ENCODE measurements at places on chromosomes 6 and 20.

- DNase-seq, result no peak
Measured at GRCh38 chr6:13190376-13190775, 138.0 kb downstream of the TBC1D7 start.

- DNase-seq, result no peak
Measured at GRCh38 chr6:89494131-89494793, 61.3 kb downstream of the ANKRD6 start.

- DNase-seq, result no peak
Measured at GRCh38 chr6:146354451-146354850, 189.2 kb upstream of the RAB32 start.

GRCh38 chr20:45313943-45314342 lies 5.8 kb upstream of the MATN4 start:
- DNase-seq, result no peak

DNA sequence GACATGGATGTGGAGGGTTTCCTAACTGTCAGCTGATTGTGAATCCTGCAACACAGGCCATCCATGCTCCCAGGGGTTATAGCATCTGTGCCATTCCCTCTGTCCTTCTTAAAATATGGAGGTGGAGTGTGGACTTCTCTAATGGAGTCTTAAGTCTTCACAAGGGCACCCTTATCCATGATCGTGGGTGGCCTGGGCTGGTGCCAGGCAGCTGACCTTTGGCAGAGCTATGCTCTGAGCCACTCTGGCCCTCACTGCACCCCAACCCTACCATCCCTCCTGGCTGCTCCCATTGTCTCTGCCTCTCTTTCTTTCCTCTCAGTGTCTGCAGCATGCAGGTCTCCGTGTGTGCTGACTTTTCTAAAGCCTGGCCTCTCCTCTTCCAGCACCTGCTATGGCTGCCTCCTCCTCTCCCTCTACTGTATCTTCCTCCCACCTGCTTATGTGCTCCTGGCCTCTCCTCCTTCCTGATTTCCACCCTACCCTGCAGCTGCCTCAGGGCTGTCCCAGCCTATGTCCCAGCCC lies 11.2 kb upstream of the PCMTD2 start:
- no peak for DNase-seq

DNA sequence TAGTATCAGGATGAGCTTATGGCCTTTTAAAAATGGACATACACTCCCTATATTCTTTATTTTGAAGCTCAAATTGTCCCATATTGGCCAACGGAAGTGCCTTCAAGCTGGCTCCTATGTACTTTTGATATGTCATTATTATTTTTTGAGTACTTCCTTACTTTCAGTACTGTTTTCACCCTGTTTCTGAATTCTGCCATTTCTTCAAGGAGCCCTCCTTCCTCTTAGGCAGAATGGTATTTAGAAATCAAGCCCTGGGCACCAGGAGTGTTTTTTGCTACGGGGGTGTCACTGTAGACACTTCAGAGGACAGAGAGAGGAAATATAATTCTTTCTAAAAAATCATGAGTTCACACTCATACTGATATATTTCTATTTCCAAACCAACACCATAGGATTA lies 5.5 kb upstream of the MYLK4 start:
- DNase-seq, result no peak

- no peak for DNase-seq
Measured at GRCh38 chr6:49550492-49551077, at the start of gene C6orf141. Gene C6orf141, plus strand, starts transcription at chr6:49550668. Its CDS starts 125 bp downstream, at chr6:49550793.

- DNase-seq, result no peak
Measured at GRCh38 chr6:6712449-6713403, 124.2 kb downstream of the LY86 start.

DNA sequence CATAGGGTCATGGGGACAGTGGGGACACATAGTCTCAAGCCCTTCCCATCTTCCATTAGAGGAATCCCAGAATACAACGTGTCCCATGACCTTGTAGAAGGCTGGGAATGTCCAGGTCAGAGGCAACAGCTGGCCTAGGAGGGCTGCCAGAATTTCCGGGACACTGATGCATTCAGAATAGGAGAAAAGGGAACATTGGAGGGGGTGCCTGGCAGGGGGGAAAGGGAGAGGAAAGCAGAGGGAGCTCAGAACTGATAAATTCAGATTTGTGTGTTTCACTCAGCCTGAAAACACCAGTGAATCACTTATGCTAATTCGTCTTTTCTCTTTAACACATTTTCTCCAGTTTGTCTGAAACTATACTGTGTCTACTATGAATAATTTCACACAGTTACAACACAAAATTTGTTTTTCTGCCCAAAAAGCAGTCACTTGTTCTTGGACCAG lies 35.5 kb upstream of the BMP2 start:
- peak; percentile 68 for DNase-seq

- DNase-seq, result no peak
Measured at GRCh38 chr6:26360451-26361416, 4.3 kb upstream of the BTN3A2 start.

GRCh38 chr6:6315660-6316059 lies 4.8 kb downstream of the F13A1 start:
- DNase-seq, result no peak

DNA sequence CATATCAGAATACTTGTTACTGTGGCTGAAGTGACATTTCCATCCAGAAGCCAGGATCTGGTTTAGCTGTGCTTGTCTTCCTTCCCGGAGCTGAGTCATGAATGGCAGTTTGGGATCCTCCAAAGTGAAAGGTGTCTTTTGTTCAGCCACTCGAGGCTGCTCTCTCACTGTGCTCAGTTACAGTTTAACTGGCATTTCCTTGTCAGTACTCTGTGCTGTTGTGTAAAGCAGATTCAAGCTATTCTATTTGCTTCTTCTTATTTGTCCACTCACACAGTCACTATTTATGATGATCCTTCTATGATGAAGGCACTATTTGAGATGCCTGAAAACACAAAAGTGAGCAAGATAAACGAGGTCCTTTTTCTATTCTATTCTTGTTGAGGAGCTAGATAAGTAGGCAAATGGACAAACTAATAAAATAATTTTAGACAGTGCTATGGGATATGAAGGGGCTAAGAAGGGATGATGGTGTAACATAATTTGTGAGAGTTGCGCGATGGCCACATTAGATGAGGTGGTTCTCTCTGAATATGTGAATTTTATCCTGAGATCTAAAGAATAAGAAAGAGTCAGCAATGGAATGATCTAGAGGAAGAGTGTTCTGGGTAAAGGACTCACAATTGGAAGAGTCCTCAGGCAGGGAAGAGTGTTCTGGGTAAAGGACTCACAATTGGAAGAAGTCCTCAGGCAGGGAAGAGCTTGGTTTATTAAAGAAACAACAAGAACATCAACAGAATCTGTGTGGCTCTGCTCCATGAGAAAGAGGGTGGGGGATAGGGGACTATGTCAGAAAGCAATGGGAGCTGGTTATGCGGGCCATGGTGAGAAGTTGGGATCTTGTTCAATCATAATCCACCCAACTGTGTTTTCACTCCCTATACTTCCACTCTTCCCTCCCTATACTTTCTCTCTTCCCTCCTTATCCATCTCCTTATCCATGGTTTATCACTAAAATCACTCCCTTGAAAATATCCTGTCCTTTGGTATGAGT lies 40.1 kb downstream of the CYP24A1 start:
- DNase-seq, result no peak

GRCh38 chr6:141593311-141593710 lies 539.4 kb upstream of the GJE1 start:
- no peak for DNase-seq

DNA sequence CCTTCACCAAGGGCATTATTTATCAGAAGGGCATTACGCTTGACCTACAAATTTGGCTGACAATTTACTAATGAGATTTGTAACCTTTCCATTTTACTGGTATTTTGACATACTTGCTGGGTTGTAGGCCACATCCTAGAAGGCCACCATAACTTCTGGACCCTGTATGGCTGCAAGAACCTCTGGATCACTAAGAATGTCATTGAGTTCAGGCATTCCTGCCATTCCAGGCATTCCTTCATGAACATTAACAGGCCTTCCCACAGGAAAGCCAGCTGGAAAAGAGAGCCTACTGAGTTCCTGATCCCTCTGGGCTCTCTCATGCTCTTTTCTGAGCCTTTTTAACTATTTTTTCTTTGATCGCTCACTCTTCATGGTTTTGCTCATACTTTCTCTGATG lies 28.4 kb upstream of the SLC35A1 start:
- DNase-seq, result no peak

DNA sequence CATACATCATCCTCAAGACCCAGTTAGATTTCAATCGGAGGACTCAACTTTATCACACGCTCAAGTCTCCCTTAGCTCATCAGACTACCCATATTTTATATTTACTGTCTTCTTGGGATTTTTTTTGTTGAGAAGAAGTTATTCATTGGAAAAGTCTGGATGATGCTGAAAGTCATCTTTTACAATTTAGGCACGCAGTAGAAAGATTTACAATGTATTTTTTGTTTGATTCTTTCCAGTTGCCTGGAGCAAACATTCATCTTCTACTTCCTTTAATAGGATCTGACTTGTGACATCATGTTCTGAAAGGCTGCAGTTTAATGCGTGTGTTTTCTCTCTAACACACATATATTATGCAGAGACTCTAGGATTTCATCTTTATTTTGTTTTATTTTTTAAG lies 235.7 kb downstream of the DOK5 start:
- no peak for DNase-seq

GRCh38 chr6:11682561-11682975 lies 96.0 kb downstream of the ADTRP start:
- DNase-seq, result no peak

GRCh38 chr6:168640768-168641167 lies 199.8 kb downstream of the SMOC2 start:
- DNase-seq, result no peak

DNA sequence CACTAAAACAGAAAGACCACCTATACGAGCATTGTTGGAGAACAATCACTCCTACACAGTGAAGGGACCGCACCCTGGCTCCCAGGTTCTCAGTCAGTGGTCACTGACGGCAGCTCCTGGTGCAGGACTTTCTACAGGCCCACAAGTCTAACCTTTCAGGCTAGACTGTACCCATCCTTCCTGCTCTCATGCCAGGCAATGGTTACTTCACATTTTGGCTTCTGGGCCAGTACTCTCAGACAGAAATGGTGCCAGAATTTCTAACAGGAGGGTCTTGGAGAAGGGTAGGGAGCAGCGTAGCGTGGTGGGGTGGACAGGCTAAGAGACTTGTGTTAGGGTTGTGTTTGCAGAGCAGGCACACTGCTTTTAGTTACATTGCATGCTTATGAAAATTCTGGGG lies 12.1 kb downstream of the TOMM34 start:
- DNase-seq, result no peak

GRCh38 chr6:82374516-82374915 lies 10.9 kb downstream of the TPBG start:
- DNase-seq, result no peak

- no peak for DNase-seq
Measured at GRCh38 chr6:83443516-83443915, 12.7 kb upstream of the ME1 start.

DNA sequence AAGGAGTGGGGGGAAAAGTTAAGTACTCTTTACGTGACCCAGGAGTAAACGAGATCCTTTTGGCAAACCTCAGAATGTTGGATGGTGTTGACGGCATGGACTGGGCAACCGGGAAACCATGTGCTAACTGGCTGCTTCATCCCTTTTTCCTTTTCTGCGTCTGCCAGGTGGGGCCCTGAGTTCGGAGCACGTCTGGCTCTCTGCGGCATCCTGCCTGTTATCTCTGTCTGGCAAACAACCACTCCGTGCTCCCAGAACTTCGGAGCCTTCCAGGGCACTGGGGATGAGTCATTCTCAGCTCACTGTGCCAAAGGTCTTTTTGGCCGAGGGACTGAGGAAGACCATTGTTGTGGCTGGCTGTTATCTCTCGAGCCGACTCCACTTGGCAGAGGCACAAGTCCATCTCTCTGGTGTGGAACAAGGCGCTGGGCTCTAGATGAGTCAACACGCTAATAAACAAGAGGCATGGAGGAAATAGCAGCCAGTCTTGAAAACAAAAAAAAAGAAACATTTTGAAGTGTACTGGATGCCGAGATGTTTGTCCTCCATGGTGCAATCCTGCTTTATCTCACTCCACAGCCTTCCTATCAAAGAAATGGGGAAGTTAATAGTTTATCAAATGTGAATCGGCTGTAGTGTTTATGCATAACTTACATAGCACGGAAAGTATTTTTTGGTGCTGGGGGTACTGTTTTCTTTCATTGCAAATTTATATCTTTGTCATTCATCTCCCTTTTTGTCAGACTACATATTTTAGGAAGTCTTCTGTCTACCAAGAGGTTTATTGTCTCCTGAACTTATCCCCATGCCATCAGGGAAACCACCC lies 64.6 kb upstream of the TXNDC5 start:
- DNase-seq, result peak; percentile 66

DNA sequence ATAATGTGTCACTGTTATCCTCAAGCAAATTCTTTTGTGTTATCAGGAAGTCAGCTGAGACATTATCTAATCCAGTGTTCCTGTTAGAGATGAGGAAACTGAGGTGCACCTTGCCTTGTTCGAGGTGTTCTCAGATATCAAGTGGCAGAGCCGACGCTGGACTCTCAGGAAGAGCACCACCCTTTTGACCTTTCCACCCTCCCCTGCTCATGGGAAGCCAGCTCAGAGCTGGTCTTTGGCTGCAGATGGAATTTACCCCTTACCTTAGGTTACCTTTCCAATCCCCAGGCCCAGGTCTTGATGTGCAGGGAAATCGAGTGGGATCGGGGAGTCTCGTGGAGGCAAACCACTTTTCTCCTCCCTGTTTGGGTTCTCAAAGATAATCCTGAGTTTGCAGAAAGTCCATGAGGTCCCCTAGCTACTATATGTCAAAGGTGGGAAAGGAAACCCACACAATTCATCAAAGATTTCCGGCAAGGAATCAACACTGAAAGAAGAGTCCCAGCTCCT lies 62.9 kb upstream of the PIM1 start:
- no peak for DNase-seq

- peak; percentile 21 for DNase-seq
Measured at GRCh38 chr6:108168501-108169463, 3.0 kb downstream of the NR2E1 start.

DNA sequence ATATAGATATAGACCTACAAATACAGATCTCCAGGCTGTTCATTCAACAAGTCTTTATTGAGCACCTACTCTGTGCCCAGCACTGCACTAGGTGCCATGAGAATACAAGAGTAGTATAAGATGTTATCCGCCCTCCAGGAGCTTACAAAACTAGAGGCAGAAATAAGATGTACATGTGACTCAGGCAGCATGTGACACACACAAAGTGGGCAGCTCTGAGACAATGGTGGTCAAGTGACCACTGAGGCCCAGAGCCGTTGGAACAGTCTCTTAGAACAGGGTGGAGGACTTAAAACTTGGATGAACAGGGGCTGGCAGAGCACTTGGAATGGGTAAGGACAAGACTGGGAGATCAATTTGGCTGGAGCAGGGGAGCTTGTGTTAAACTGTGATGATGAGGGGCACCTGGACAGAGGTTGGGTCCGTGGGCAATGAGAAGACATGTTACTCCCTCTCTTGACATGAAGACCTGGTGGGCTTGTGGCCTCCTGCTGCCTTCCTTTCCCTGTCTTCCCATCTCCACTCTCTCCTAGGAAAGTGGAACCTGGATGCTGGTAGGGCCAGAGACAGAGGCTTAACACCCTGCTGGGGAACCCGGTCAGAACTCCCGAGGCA lies 21.2 kb downstream of the TRIM15 start:
- DNase-seq, result no peak

Measured in nucleus accumbens (tissue), 56 donors.